Left lobe of liver (tissue), 2 donors: ENCODE measurements at places on chromosomes 2 and 18. TPM values are rescaled to one million over a fixed set of nuclear protein-coding genes. Genes with fewer than 3 reads are reported as not detected.
A peak's percentile ranks its signal among the peaks of the same experiment; 100 is the strongest.

Gene ARHGAP15
- 2.3 TPM for total RNA-seq

Gene ZC3H6
- 3.7 TPM for total RNA-seq

Gene C2orf80
- not detected for total RNA-seq

Gene MGAT5
- total RNA-seq, result 7.5 TPM

Gene LOXHD1
- total RNA-seq, result not detected

- DNase-seq, result no peak
These were observed 756.3 kb downstream of the SATB2 start for GRCh38 chr2:198701481-198701880.

DNA sequence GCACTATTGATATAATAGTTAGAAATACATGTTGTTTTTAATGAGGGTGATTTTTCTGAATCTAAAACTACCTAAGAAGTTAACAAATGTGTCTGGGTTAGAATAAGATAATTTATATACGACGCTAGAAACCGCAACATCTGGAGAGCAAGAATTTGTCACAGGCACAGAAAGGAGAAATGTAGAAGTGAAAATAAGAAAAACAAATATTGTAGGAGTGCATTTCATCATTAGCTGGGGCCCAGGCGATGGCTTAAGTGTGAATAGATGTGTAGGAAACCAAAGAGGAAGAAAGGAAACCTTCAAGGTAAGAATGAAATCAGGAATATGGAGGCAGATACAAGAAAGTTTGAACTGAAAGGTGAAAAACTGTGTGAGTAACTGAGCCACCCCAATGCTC is 90.3 kb downstream of the LRP2 start:
- no peak for DNase-seq

- DNase-seq, result no peak
These were observed 571.2 kb downstream of the ZEB2 start for GRCh38 chr2:143948710-143949109.

- DNase-seq, result no peak
These were observed 16.3 kb upstream of the BOK start for GRCh38 chr2:241542278-241542605.

- no peak for DNase-seq
These were observed 187.0 kb upstream of the COL3A1 start for GRCh38 chr2:188787021-188787657.

DNA sequence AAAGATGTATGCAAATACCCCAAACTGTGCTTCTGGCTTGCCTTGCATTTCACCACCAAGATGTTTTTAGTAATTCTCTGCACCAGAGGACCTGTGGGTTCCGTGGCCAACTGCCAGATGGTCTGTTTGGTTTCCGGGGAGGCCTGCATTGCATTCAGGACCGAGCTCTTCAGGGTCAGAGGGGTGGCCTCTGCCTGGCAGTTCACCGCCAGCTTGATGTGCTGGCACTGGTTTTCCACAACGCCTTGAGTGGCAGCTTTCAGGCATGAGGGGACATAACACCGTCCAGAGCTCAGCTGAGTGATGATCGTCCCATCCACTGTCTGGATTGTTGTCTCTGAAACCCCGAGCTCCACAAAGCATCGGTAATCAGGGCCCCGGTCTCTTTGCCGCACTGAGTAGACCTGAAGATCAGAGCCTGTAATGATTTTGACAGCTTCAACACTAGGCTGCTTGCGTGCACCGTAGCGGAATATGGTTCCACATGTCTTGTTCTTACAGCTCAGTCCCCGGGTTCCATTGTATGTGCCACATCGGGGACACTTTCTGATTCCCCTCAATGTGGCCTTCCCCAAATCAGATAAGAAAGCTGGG is 9.4 kb downstream of the C2orf42 start:
- no peak for DNase-seq

DNA sequence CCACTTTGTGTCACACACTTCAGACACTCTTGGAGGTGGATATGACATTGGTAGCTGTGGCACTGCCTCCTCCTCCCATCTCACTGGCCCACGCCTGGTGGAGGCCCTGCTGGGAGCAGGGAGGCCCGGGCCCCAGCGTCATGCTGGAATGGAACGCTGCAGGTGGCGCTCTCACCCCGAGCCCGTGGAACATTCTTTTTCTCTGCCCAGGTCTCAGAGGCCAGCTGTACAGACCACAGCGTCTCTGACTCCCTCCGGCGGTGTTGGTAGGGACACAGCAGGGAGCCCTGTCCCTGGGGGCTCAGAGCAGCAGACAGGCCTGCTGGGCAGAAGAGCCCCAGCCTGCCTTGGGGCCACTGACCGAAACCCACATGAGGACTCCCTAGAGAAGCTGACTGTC is 218.1 kb downstream of the TWIST2 start:
- DNase-seq, result no peak

DNA sequence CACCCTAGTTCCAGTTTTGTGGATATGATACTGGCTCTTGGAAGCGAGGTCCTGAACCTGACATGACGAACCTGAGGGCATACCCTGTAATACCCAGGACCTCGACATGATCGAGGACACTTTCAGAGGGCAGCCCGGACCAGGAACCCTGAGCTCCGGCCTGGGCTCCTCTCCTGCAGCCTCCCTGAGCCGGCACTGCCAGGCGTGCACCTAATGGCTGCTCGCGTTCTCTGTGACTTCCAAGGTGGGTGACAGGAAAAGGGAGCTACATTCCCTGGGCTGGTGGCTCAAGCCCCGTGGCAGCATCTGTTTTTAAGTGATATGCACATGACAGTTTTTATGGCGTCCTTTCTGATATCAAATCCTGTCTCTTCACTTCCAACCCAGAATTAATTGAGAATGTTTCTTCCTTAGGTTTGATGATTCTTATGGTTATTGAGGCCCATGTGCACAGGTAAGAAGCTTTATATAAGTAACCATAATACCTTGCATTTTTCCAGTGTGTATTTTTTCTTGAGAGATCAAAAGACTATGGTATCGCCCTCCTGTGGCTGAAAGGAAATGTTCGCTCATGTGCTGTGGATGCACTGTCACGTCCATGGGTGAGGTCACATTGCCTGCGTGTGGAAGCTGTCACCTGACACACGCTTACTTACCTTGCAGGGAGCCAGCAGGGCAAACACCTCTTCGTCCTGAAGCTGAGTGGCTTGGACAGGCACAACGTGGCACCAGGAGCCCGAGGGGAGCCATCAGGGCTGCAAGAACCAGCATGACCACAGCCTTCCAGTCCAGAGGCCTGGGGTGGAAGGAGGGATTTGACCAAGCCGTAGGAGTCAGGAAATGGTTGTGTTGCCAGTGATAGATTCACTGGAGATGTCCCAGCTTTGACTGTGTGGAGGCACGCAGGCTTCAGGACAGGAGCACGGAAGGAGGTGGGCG is 367.4 kb upstream of the MYT1L start:
- DNase-seq, result no peak

GRCh38 chr2:116810645-116811044 is 1003.8 kb upstream of the DDX18 start:
- no peak for DNase-seq

DNA sequence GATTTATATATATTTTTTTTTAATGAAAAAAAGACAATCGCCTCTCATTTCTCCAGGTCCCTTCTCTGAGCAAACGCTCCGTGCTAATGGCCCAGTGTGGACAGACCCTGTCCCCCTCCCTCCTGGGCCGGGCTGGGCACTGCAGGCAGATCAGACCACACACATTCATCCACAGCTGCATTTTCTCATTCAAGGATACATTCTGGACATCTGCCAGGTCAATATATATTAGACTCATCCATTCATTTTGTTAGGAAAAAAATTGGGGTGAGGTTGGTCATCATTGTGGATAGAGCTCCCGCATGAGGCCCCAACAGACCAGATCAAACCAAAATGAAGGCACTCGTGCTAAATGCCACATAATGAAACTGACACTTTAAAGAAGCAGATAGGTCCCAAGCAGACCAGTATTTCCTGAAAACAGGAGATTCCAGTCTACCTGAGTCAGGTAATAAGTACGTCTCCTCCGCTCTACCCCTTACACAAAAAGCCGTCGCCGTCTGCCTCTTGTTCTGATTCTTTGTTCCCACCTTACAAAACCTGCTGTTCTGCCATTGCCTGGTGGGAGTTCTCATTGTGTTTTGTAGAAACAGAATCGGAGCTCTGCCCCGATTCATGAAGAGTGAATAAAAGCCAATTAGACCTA is 15.4 kb upstream of the OTOS start:
- no peak for DNase-seq

DNA sequence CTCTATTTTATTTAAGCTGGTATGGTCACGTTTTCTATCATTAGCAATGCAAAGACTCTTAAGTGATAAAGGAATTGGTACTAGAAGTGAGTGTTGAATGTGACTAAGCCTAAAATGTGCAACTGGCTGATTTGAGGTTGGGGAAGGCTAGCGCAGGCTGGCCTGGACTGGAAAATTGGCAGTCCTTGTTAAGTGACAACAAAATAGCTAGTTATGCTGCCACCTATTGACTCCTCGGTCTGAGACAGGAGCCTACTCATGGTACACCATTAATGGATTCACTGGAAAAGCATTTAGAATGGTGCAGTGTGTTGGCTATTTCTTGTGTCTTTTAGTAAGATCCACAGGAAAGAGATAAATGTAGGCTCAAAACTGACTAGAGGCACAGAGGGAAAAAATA is 5.7 kb upstream of the WIPF1 start:
- peak; percentile 63 for DNase-seq

GRCh38 chr2:225041207-225041850 is 939 bp downstream of the DOCK10 start:
- DNase-seq, result peak; percentile 55
